NCI-H1417 (cell line): ENCODE measurements at places on chromosomes 1 and 21.

DNA sequence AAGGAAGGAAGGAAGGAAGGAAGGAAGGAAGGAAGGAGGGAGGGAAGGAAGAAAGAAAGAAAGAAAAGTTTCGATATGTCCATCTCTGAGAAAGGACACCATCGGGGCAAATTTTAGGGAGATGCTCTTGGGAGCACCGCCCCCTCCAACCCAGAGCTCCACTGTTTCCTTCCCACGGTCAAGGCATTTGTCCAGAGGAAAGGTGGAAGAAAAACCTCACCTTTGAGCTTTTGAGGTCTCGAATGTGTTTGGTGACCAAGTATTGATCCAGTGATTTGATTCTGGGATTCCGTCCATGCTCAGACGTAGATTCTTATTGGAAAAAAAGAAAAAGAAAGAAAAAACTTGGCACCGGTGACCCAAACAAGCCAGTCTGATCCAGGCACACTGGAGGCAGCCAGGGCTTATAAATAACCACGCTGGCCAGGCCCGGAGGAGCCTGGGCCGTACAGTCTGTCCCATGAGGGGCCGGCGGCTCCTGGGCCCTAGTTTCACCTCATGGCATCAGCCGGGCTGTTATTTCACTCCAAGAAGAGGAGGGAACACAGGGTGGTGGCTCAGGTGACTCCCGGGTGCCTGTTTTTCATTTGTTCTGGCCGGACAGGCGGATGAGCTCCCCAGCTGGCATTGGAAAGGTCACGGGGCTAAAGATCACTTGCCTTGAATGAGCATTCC is 36.1 kb upstream of the SLC25A33 start:
- DNase-seq = no peak

- DNase-seq = no peak
These were observed 22.4 kb downstream of the CNIH4 start for GRCh38 chr1:224378855-224379631.

DNA sequence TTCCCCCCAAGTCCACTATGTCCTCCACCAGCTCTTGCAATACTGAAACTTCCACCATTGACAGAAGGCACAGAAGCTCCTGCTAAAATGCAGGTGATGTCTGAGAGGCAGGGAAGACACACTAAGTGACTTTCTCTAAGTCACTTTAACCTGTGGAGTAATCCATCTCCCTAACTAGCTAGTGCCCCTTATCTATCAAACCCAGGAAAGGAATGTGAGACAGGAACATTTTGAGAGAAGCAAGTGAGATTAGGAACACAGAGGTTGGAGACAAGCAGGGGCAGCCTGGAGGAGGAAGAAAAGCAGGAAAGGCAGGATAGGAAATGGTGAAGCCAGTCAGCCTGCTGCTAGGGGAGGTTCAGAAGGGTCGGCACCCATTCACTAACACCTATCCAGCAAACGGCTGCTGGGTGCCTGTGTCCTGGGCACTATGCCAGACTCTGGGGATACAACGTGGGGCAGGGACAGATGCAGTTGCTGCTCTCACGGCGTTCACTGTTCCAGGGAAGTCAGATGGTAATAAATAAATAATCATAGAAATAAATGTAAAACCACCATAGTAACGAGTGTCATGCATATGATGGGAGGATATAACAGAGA is 7.0 kb downstream of the GPA33 start:
- peak; percentile 32 for DNase-seq

DNA sequence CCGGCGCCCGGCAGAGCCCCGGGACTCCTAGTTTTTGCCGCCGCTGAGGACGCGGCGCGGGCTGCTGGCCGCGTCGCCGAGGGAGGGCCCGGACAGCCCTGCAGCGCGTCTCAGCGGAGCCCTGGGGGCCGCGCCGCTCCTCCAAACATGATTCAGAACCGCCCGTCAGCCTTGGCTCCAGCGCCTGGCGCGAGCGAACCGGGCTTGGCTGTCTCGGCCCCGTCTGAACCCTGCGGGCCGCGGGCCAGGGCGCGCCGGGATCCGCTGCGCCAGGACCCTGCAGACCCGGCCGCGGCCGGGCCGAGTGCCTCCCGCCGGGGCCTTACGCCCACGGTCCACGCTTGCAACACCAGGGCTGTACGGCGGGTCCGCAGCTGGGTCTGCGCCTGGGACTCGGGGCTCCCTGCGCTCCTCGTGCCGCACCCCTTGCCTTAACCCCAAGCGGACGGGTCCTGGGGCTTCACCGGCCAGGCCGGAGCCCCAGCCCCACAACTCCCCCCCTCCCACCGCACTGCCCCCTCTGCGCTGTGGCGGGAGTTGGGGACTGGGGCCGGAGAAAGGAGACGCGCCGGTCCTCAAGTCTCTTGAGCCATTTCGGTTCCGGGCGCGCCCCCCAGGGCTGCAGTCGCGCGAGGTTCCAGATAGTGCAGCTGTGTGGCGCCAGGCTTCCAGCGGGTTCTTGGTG is 48.4 kb upstream of the CD34 start:
- DNase-seq = no peak

- DNase-seq = no peak
These were observed 525.3 kb downstream of the KIF26B start for GRCh38 chr1:245679821-245680780.

- no peak for DNase-seq
These were observed 37.3 kb downstream of the MFSD2A start for GRCh38 chr1:39992234-39992633.

- DNase-seq = no peak
These were observed 44.5 kb downstream of the HIVEP3 start for GRCh38 chr1:41874151-41874719.

DNA sequence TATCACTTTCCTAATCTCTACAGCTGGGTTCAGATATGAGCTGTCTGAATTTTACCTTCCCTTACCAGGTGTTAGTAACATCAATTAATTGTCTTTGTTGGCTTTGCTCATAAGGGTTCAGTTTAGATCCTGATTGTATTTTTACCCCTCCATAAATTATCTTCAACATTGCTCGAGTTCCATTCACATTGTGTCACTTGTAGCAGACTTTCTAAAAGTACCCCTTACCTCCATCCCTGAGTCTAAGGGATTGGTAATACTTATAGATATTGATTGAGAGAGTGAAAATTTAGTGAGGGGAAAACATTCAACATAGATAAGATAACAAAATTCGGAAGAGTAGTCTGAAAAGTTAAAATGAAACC is 7.3 kb downstream of the RASAL2 start:
- no peak for DNase-seq

DNA sequence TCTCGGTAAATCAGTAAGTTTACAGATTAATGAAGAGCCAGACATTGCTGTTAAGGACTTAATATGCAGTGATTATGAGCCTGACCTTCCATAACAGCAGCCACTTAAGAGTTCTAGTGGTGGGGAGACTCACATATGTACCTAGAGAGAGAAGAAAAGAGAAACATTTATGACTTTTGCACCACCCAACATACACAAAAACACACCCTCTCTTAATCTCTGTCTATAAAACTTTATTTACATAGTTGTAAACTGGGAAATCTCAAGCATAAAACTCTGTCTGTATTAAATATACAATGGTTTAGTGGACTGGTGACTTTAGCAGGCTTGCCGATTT is 347.4 kb upstream of the ADGRL2 start:
- no peak for DNase-seq

DNA sequence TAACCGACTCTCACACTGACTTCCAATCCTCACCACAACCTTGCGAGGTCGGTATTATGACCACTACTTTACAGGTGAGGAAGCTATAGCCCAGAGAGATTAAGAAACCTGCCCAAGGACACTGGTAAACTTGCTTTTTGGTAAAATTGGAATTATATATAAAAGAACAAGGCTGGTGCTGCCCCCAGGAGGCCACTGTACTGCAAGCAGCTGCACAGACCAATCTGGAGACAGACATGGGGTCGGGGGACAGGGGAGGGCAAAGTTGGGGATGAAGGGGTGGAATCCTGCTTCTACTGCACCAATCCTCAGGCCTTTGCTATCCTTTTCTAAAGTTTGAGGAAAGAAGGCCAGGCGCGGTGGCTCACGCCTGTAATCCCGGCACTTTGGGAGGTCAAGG is 280.8 kb downstream of the SPATA17 start:
- DNase-seq = no peak

- no peak for DNase-seq
These were observed 122.9 kb downstream of the GLUL start for GRCh38 chr1:182268669-182269068.

GRCh38 chr21:43864962-43865539 is at the start of gene AGPAT3:
Gene AGPAT3 (plus strand): TSS chr21:43865223. CDS start chr21:43959682, 94,459 bp downstream.
- DNase-seq = peak; percentile 24

GRCh38 chr1:204127597-204128242 is 24.1 kb downstream of the ETNK2 start:
- DNase-seq = peak; percentile 85

GRCh38 chr1:89611721-89612120 is 21.2 kb upstream of the LRRC8C start:
- no peak for DNase-seq

GRCh38 chr21:32096411-32096810 is 182.4 kb downstream of the MIS18A start:
- peak; percentile 63 for DNase-seq

- no peak for DNase-seq
These were observed 9.6 kb upstream of the LRP8 start for GRCh38 chr1:53337499-53337898.

DNA sequence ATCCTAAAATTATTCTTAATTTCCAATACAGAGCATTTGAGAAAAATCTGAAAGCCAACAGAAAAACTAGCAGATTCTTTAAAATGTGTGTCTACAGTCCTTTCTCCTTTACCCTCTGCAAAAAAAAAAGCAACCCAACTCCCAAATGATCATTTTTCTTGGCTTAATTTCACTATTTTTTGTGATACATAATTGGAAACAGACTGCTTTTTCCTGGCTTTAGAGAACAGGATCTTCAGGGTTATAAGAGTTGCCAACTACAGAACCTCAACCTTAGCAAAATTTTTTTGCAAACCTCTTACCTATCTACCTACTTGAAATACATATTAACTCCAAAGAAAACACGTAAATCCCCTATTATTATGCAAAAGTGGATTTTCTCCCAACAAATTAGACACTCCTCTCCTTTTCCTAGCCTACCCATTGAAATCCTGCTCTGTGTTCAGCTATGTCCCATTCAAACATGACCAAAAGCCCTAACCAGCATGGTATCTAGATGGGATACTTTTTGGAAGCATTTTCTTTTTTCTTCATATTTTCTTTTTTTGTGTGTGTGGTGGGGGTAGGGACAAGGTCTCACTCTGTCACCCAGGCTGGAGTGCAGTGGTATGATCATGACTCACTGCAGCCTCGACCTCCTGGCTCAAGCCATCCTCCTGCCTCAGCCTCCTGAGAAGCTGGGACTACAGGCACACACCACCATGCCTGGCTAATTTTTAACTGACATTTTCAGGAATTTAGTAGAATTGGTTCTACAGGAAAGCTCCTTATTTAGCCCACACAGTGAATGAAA is 9.0 kb downstream of the TGFBR3 start:
- no peak for DNase-seq

DNA sequence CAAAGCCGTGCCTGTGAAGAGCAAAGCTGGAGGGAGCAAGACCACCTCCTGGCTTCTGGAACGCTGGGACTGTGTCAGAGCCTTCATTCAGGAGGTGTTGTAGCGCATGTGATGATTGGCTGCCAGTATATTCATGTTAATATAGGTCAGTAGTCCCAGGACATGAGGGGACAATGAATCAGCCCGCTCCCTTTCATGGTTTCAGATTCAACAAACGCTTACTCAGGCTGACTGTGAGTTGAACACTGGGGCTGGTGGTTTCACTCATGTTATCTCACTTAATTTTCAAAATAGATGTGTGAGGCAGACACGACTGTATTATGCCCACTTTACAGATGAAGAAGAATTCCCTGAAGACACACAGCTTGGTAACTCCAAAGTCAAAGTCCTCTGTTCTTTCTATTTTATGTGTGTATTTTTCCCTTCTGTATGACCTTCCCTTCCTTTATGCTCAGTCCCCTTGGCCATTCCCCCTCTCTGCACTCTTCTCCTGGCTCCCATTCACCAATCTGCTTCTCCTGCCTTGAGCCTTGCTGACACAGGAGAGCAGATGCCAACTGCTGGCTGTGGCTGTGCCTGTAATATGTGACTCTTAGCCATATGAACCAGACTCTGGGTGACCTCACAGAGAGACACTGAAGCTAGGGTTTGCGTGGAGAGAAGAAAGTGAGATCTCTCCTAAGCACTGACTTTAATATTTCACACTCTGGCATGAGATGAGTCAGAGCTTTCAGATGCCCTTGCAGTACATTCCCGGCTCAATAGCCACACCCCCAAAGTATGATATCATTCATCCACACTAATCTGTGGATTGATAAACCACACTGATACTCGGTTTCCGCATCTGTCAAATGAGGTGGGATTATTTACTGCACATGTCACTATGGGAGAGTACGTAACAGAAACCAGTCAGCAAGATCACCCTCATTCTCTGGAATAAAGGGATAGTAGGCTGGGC is 31.4 kb upstream of the KIRREL1 start:
- no peak for DNase-seq

- no peak for DNase-seq
These were observed 89.2 kb upstream of the GRIK3 start for GRCh38 chr1:37123276-37124115.

GRCh38 chr1:208071435-208072031 is 160.6 kb upstream of the CD34 start:
- no peak for DNase-seq

DNA sequence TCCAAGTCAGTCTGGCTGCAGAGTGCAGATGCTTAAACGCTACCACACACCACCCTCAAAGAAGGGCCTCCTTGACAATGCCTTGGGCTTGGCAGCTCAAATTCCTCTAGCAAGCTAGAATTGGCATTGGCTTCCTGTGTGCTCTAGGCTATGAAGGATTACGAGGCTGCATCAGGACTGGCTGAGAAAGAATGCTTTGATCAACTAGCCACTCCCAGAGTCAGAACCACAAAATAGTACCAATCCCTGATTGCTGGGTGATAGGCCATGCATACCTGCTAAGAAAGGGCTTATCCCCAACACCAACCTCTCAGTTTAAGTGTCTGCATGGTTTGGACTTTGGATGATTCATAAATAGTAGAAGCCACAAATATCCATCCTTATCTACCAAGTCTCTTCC is 504.9 kb downstream of the OMA1 start:
- DNase-seq = no peak

GRCh38 chr1:155082301-155083051 is 3.8 kb downstream of the EFNA3 start:
- DNase-seq = no peak

- no peak for DNase-seq
These were observed 55.7 kb upstream of the KIRREL1 start for GRCh38 chr1:157937744-157938143.

- no peak for DNase-seq
These were observed 29.9 kb upstream of the HJV start for GRCh38 chr1:146051452-146051851.

- no peak for DNase-seq
These were observed 33.5 kb downstream of the UBE2G2 start for GRCh38 chr21:44767834-44768831.

GRCh38 chr1:47405697-47406096 is 10.4 kb upstream of the FOXE3 start:
- no peak for DNase-seq

DNA sequence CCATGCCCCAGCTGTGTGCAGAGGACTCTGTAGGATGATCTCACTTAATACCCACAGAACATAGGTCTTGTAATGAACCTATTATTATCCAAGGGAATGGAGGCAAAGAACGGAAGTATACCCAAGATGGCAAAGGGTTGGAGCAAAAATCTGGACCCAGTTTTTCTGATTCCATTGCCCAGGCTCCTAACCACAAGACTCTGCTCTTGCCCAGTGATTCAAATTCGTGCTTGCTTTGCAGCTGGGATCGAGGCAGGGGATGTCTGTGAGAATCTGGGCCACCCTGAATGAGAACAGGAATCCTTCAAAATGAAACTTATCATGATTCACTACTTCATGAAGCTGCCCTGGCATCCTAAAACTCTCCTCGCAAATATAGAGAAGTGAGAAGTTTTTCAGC is 97.5 kb upstream of the KCNJ6 start:
- peak; percentile 9 for DNase-seq
